ENCODE measurements at places on chromosomes 13 and 19.
A peak's percentile ranks its signal among the peaks of the same experiment; 100 is the strongest.

- peaks cover 23% of the 10 kb centered on the region for H3K36me3 ChIP-seq
- peaks cover under 1% of the 10 kb centered on the region for H3K27me3 ChIP-seq
- H3K27ac ChIP-seq, result peak overlapping the region; percentile 58
- H3K4me3 ChIP-seq, result peak overlapping the region; percentile 80
- H3K4me1 ChIP-seq, result peaks cover 36% of the 10 kb centered on the region
- no peak for DNase-seq
These were observed 1.2 kb upstream of the TRIM13 start for GRCh38 chr13:49995625-49996101.

- H3K27me3 ChIP-seq, result no peaks in the 10 kb centered on the region
- no peaks in the 10 kb centered on the region for H3K36me3 ChIP-seq
- no peak overlapping the region for H3K27ac ChIP-seq
- H3K4me1 ChIP-seq, result no peaks in the 10 kb centered on the region
- H3K4me3 ChIP-seq, result no peak overlapping the region
These were observed 1261.0 kb upstream of the SLC10A2 start for GRCh38 chr13:104327211-104327610.

DNA sequence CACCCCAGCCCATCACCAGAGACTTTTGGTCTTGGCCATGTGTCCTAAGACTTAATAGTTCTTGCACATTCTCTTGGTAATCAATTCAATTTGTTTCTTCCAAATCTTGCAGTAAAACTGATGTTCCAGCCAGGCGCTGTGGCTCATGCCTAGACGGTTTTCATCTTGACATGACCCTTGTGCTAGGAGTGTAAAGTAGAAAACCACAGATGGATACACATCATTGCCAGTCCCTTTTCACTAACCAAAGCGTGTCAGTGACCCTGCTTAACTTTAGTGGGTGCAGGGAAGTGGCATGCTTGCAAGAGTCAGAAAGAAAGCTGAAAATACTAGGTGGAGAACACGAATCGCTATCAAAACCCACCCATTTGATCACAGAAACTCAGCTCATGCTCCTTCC, 18.0 kb upstream of the CD70 start:
- peaks cover 26% of the 10 kb centered on the region for H3K27me3 ChIP-seq
- no peaks in the 10 kb centered on the region for H3K36me3 ChIP-seq
- DNase-seq, result no peak
- no peaks in the 10 kb centered on the region for H3K4me1 ChIP-seq
- no peak overlapping the region for H3K4me3 ChIP-seq

- H3K27me3 ChIP-seq, result no peaks in the 10 kb centered on the region
- no peak overlapping the region for H3K27ac ChIP-seq
- no peak overlapping the region for H3K4me3 ChIP-seq
- peaks cover 31% of the 10 kb centered on the region for H3K36me3 ChIP-seq
- DNase-seq, result no peak
These were observed 19.9 kb downstream of the KCTD4 start for GRCh38 chr13:45180713-45181601.

- H3K4me3 ChIP-seq, result no peak overlapping the region
- DNase-seq, result no peak
- peaks cover 12% of the 10 kb centered on the region for H3K27me3 ChIP-seq
- no peaks in the 10 kb centered on the region for H3K36me3 ChIP-seq
These were observed 109.3 kb upstream of the IPO5 start for GRCh38 chr13:97844151-97844550.

- H3K27me3 ChIP-seq, result peaks cover 11% of the 10 kb centered on the region
- DNase-seq, result peak; percentile 96
- no peak overlapping the region for H3K27ac ChIP-seq
- H3K36me3 ChIP-seq, result peaks cover 46% of the 10 kb centered on the region
- peak overlapping the region; percentile 86 for H3K4me3 ChIP-seq
- peaks cover 21% of the 10 kb centered on the region for H3K4me1 ChIP-seq
These were observed 8.4 kb downstream of the ZNF808 start for GRCh38 chr19:52535771-52536447.

DNA sequence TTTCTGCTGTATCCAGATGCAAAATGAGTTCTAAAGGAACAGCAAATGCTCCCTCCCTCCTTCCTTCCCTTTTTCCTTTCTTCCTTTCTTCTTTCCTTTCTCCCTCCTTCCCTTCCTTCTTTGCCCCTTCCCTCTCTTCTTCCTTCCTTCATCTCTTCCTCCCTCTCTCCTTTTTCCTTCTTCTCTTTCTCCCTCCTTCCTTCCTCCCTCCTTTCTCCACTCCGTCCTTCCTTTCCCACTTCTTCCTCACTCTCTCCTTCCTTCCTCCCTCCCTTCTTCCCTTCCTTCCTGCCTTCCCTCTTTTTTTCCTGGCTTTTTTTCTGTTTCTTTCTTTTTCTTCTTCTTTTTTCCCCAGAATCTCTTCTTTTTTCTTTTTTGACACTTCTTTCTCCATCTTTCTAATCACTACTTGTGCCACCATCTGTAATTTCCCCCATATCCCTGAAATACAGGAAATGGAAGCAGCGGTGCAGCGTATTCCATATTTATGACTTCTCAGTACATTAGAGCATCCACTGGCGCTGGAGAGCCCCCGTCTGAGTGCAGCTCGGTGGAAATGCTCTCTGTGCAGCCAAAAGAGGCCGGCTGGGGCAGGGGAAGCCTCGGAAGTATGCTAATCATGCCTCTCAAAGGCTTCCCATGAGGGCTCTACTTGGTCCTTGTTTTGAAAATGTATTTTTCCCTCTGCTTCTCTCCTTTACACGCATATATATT, 275.6 kb downstream of the TSHZ3 start:
- H3K4me1 ChIP-seq, result peaks cover 57% of the 10 kb centered on the region
- peak overlapping the region; percentile 33 for H3K4me3 ChIP-seq
- H3K36me3 ChIP-seq, result no peaks in the 10 kb centered on the region
- no peak overlapping the region for H3K27ac ChIP-seq
- peaks cover 22% of the 10 kb centered on the region for H3K27me3 ChIP-seq
- DNase-seq, result peak; percentile 27

GRCh38 chr13:107545946-107546502, 669.3 kb downstream of the LIG4 start:
- DNase-seq, result no peak
- H3K4me3 ChIP-seq, result no peak overlapping the region
- no peaks in the 10 kb centered on the region for H3K36me3 ChIP-seq
- H3K4me1 ChIP-seq, result no peaks in the 10 kb centered on the region
- H3K27ac ChIP-seq, result no peak overlapping the region
- H3K27me3 ChIP-seq, result no peaks in the 10 kb centered on the region

GRCh38 chr19:3978145-3978544, 7.1 kb downstream of the EEF2 start:
- no peak overlapping the region for H3K4me3 ChIP-seq
- peaks cover 60% of the 10 kb centered on the region for H3K36me3 ChIP-seq
- no peak for DNase-seq
- peak overlapping the region; percentile 81 for H3K27ac ChIP-seq
- peaks cover 8% of the 10 kb centered on the region for H3K4me1 ChIP-seq

DNA sequence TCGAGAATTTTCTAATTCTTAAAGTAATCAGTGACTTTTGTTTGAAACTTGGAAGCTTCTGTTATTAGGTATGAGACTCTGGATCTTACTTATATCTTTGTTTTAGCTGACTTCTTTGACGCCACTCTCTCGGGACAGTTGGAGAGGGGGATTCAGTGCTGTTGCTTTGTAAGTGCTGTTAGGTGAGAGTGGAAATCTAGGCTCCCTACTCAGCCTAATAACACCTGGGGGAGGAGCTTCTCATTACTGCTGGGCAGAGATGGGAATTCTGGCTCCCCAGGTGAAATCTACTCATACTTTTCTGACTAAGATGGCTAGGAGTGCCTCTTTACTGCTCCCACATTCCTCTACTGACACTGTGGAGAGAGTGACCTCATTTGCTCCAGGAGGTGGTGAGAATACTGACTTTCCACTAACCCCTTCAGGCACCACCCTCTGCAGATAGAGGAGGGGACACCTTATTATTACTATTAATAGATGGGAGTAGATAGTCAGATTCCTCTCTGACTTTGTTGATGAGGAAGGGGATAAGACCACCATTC, 324.9 kb upstream of the SPRY2 start:
- no peak overlapping the region for H3K27ac ChIP-seq
- DNase-seq, result no peak
- H3K27me3 ChIP-seq, result no peaks in the 10 kb centered on the region
- no peaks in the 10 kb centered on the region for H3K36me3 ChIP-seq
- H3K4me3 ChIP-seq, result no peak overlapping the region
- H3K4me1 ChIP-seq, result peaks cover 18% of the 10 kb centered on the region

GRCh38 chr13:43128504-43128961, 105.1 kb downstream of the DNAJC15 start:
- H3K4me3 ChIP-seq, result peak overlapping the region; percentile 36
- peak overlapping the region; percentile 41 for H3K27ac ChIP-seq
- H3K4me1 ChIP-seq, result peaks cover 54% of the 10 kb centered on the region
- DNase-seq, result no peak
- H3K36me3 ChIP-seq, result no peaks in the 10 kb centered on the region

DNA sequence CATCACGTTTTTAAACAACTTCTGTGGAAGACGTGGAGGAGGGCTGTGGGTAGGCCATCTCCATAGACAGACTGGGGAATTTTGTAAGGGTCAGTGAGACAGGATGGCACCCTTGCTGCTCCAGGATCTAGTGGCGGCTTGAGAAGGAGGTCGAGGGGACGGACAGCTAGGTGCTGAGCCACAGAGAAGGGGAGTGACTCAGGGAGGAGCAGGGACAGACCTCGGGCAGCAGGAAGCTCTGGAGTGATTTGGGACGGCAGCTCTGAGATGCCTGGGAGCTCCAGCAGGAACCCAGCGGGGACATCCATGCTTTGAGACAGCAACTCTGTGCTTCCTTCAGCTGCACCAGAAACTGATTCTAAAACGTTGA, 169.1 kb upstream of the SOX1 start:
- DNase-seq, result no peak
- H3K4me3 ChIP-seq, result no peak overlapping the region
- no peak overlapping the region for H3K27ac ChIP-seq
- no peaks in the 10 kb centered on the region for H3K36me3 ChIP-seq

DNA sequence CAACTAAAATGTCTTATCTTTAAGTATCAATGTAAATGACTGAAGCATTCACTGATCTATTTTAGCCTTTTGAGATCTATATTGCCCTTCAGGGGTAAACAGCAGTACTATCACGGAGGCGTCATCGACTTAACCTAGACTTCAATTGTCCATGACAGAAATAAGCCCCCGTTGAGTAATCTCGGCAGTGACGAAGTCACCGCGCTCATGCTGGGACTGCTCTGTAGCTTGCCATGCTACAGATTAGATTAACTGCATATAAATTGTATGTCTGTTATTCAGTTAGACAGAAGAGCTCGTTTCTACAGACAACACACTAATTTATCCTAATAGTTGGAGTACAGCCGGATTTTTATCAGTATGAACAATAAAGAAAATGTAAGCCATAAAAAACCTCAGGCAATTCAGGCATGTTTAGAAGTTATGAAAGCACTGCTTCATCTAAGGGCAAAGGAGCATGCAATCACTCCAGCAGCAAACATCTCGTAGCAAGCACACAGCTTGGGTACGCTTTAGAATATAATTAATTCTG, 56.6 kb downstream of the TUBGCP3 start:
- no peaks in the 10 kb centered on the region for H3K27me3 ChIP-seq
- peaks cover 29% of the 10 kb centered on the region for H3K36me3 ChIP-seq
- no peaks in the 10 kb centered on the region for H3K4me1 ChIP-seq
- H3K27ac ChIP-seq, result no peak overlapping the region

- no peak for DNase-seq
- no peak overlapping the region for H3K27ac ChIP-seq
- H3K36me3 ChIP-seq, result no peaks in the 10 kb centered on the region
- H3K4me1 ChIP-seq, result peaks cover 16% of the 10 kb centered on the region
- no peaks in the 10 kb centered on the region for H3K27me3 ChIP-seq
These were observed 201.5 kb downstream of the TM9SF2 start for GRCh38 chr13:99702687-99703319.

DNA sequence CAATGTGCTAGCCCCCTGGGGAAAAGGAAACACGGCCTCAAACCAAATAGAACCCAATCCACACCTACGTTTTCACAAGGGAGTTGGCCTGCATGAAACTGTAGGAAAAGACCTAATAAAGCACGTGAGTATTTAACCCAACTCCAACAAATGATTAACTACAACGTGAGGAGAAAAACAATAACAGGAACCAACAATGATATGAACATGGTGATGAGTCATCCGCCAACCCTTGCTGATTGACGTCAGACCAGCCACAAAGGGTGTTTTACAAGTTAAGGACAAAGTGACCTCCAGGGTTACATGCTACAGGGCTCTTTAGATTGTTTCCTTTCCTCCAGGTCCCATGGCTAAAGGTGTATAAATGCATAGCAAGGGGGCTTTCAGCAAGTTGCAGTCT, 460.5 kb downstream of the COG6 start:
- H3K4me3 ChIP-seq, result no peak overlapping the region
- DNase-seq, result no peak
- peaks cover 31% of the 10 kb centered on the region for H3K4me1 ChIP-seq
- peak overlapping the region; percentile 49 for H3K27ac ChIP-seq

GRCh38 chr13:50512474-50513299, 330.8 kb downstream of the DLEU7 start:
- H3K27ac ChIP-seq, result no peak overlapping the region
- peaks cover 19% of the 10 kb centered on the region for H3K4me1 ChIP-seq
- peaks cover 16% of the 10 kb centered on the region for H3K36me3 ChIP-seq

DNA sequence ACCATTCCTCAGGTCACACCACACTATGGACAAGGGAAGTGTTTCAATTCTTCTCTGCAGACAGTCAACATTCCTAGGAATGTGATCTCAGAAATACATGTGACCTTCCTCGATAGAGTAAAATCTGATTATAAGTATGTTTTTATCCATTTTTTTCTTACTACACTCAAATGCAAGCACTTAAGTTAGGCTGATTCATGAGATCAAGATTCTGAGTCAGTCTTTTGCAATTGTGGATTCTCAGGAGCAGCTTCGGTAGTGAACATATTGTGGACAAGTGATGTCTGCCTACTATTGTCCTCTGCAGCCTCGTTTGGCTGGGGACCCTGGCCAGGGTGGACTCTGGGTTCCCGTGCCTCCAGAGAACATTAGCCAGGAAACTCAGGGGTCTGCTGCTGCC, 3.2 kb downstream of the SERPINE3 start:
- no peak for DNase-seq
- H3K27me3 ChIP-seq, result peaks cover 10% of the 10 kb centered on the region
- H3K27ac ChIP-seq, result no peak overlapping the region
- no peak overlapping the region for H3K4me3 ChIP-seq
- no peaks in the 10 kb centered on the region for H3K36me3 ChIP-seq
- H3K4me1 ChIP-seq, result peaks cover 10% of the 10 kb centered on the region
